ENCODE measurements at places on chromosomes 11 and 22.

DNA sequence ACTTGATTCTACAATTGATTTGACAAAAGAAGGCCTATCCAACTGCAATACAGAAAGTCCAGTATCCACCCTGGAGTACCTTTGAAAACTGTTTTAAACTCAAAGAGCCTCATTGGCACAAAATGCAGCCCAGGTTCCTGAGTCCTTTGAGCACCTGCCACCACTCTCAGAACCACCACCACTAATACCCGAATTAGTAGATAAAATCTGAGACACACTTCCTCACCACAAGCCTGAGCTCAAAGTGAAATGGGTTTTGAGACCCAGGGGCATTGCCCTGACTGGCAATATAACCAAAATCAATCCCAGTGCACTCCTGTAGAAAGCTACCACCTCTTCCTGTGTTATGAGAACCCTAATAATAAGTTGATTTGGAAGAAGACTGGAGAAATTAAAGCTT, 215.7 kb downstream of the CSNK2A3 start:
- no peak for DNase-seq

- no peak for DNase-seq
These were observed 29.9 kb upstream of the JAM3 start for GRCh38 chr11:134038897-134039470.

DNA sequence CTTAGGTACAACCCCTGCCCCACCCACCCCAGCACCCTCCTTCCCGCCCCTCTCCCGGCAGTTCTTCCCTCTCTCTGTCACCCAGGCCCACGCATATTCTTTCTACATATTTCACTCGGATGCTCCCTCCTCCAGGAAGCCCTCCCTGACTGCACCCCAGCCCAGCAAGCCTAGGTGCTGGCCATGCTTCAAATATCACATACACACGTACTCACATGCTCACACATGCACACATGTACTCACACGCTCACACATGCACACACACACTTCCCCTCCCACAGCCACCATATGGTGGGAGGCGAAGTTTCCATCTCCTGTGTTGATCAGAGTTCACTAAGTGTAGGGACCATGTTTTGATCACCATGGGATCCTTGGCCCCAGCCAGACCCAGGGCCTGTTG, 90.4 kb downstream of the WNT7B start:
- DNase-seq, result no peak

- peak; percentile 11 for DNase-seq
These were observed 1.6 kb upstream of the FXYD2 start for GRCh38 chr11:117826190-117826570.

- DNase-seq, result no peak
These were observed 8.9 kb upstream of the ETS1 start for GRCh38 chr11:128596250-128596649.

GRCh38 chr11:61697078-61697502, 16.9 kb downstream of the DAGLA start:
- DNase-seq, result no peak

DNA sequence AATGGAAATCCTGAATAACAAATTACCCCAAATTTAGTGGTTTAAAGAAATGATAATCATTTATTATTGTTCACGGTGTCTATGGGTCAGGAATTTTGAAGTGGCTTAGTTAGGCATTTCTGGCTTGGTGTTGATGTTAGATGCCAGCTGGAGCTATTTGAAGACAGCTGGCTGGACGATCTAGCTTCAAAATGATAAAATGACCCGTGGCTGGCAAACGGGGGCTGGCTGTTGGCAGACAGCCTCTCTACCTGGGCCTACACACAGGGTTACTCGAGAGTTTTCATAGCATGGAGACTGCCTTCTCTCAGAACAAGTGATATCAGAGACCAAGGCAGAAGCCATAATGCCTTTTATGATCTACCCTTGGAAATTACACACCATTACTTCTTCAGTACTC, 285.2 kb downstream of the METTL15 start:
- no peak for DNase-seq

DNA sequence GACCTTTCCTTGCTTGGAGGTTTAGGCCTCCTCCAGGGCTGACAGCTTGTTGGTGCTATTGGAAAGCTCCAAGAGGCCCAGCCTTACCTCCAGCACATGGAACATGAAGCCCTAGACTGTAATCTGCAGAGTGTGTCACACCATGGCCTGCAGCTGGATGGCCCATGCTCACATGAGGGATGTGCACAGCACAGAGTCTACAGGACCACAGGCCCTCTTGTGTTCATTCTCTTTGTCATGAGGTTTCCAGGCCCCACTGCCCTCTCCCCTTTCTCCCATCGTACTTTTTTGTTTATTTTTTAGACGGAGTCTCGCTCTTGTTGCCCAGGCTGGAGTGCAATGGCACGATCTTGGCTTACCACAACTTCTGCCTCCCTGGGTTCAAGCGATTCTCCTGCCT, 10.0 kb downstream of the FADS1 start:
- DNase-seq, result no peak

GRCh38 chr22:20224917-20225692, 43.0 kb downstream of the RTN4R start:
- DNase-seq, result no peak

DNA sequence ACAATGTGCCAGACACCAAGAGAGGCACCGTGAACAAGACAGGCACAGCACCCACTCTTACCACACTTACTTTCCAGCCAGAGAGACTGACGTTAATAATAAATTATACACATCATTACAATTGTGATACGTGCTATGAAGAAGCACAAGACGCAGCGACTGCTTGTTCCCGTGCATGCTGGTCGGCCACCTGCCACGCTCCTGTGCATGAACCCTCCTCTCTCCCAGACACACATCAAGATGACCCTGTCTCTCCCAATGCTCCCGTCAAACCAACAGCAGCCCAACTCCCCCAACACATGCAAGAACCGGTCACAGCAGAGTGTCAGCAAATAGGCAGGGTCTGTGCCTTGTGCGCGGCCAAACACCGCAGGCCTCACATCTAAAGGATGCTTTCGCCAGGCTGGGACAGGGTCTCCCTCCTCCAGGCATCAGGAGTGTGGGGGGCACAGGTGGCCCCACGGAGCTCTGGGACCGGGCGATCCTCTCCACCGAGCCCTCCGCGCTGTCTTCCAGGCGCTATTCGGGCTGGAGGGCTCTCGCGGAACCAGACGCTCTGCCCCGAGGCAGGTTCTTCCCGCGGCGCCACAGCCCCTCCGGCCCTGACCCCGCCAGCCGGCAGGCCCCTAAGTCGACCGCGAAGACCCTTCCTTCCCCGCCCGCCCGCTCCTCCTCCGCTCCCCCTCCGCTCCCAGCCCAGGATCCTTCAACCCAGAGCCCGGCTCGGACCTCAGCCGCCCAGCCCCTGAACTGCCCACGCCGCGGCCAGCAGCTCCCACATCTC, 533 bp downstream of the SERGEF start:
- no peak for DNase-seq

GRCh38 chr22:36765131-36765942, 10.6 kb downstream of the IFT27 start:
- no peak for DNase-seq

DNA sequence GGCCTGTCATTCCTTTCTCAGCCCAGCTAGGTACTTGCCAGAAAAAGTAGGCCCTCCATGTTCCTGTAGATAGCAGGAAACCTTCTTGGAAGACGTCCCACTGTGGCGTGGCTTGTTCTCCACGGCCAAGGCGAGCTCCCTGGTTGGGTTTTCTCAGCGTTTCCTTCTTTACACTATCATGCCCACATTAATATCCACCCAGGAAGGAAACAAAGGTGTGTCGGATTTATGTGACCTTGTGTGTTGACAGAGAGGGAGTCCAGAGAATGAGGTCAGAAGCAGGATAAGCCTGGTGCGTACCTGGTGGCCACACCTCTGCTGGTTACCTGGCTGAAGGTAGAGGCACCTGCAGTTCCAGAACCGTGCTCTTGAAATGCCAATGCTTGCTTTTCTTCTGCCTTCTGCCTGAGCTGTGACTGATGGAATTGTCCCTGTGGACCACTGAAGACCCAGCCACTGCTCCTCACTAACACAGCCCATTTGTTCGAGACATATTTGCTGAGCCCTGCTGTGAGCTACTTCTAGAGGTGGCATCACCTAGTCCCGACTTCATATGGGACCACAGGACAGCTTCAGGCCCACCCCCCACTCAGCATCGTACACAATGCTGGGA, 7.9 kb downstream of the ASPHD2 start:
- DNase-seq, result no peak

DNA sequence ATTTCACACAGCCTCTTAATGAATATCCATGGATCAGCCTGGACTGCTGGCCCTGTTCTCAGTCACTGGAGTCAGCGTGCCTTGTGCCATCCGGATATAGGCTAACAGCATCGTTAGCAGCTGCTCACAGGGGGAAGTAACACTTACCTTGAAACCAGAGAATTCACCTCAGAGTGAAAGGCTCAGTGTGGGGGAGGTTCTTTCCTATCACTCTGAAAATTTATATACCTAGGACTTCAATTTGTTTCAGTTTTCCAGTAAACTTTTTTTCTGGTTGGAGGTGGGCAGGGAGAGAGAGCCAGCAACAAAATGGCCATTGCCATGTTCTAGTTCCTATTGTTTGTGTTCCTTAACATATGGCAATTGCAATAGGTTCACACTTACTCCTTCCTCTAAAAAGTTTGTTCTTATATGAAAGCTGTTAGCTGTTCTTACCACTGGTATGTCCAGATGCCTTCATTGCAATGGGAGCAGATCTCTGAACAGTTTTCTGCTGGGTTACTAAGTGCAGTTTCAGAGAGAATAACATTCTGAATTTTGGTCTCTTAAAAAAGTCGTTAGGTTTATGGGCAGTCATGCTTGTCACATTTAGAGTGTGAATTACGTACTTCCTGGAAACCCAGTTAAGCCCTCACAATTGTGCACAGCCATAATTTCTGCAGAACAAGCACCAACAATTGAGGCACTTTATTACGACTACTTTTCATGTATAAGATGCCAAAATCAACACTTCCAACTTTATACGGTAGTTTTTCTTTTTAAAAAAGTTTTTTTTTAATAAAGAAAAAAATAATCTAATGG, 247.6 kb downstream of the CADM1 start:
- DNase-seq, result no peak

DNA sequence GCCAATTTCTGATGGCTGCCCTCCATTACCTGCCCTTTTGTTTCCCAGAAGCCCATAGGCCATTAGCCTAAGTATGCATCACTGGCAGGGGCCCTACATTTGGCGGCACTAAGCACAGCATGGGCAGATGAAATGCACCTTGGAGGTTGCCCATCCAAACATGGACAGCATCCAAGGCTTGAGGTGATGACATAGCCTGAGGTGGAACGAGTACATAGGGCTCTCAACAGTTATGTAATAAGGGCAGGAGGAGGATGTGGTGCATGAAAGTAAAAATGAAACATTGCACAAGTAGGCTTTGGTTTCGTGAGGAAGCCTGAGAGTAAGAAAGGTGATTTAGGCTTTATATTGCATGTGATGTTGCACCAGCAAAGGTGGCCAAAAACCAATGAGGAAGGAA, 148.1 kb downstream of the FAM76B start:
- no peak for DNase-seq

GRCh38 chr11:108135845-108136544, 14.6 kb downstream of the ACAT1 start:
- DNase-seq, result no peak

- DNase-seq, result no peak
These were observed 192.1 kb downstream of the LUZP2 start for GRCh38 chr11:24688981-24689380.

DNA sequence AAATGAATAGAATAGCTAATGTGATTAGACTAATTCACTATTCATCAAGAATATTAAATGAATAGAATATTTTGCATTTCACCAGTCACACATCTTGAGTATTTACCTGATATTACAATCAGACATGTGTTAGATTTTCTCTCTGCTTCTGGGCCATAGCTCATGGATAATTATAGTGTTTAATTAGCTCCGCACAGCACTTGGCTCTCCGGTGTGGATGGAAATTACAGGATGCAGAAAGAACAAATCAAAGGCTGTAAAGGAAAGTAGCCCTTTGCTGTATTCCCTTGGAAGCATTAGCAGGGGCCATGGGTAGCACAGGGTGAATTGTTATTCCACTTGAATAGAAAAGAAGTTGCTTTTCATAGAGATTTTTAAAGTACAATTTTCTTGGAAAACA, 320.3 kb upstream of the SORL1-AS1 start:
- DNase-seq, result no peak

DNA sequence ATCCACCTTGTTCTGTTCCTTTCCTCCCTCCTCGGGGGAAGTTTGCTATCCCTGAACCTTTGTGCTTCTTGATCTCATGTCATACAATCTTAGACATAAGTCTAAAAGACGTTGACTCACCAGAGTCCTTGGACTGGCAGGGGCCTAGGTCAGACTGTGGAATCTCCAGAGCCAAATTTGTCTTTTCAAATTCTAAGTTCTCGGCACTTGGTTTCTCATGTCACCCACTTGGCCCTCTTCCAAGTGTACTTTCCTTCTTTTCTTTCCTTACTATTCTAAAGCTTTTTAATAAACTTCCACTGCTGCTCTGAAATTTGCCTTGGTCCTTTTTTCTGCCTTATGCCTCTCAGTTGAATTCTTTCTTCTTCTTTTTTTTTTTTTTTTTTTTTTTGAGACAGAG, 30.1 kb upstream of the SMPD1 start:
- DNase-seq, result no peak

DNA sequence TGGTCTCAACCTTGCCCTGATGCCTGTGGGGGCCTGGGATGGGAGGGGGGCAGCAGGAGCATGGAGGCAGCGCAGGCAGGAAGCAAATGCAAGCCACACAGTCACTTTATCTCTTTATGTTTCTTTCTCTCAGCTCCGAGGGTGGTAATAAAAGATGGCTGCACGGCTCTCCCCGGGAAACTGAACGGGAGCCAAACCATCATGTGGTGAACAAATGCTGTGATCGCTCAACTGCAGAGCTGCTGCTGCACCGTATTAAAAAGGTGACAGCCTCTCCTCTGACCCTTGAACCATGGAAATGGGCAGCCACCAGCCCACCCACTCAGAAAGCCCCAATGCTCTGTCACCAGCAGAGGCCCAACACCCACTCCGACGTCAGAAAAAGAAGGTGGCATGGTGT, 110.0 kb downstream of the TIMP3 start:
- DNase-seq, result no peak

DNA sequence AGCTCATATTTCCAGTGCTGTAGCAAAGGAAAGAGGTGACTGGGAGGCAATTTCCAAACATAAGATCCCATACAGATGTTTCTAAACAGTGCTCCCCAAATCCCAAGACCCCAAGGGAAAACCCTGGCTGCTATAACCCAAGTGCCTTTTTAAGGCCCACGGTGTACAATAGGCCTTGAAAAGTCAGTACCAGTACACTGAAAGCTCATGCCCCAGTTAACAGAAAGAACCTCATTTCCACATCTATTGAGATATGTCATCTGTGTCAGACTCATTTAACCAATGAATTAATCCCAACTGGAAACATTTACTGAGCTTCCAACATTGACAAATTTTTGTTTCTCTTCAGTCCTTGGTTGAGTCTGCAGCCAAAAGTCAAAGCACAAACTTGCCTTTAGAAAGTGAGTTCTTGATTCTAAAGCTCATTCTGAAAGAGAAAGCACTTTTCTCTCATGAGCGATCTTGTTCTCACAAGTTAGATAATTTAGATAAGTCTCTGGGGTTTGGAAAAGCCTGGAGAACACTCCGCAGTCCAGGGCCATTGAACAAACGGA, 239.8 kb upstream of the ARHGAP20 start:
- no peak for DNase-seq
